ENCODE measurements at places on chromosomes 4 and X. TPM values are rescaled to one million over a fixed set of nuclear protein-coding genes. Genes with fewer than 3 reads are reported as not detected.

RASGEF1B gene
- 6.1 TPM for polyA plus RNA-seq

SPACA5 gene
- not detected for polyA plus RNA-seq

TGIF2LX gene
- polyA plus RNA-seq: not detected

RS1 gene
- not detected for polyA plus RNA-seq

BMP15 gene
- polyA plus RNA-seq: not detected

Measured in CD8-positive, alpha-beta memory T cell (primary cell).